ENCODE measurements at places on chromosomes 7 and 10.

- DNase-seq = no peak
These were observed 29.4 kb downstream of the WIPF3 start for GRCh38 chr7:29835718-29836117.

DNA sequence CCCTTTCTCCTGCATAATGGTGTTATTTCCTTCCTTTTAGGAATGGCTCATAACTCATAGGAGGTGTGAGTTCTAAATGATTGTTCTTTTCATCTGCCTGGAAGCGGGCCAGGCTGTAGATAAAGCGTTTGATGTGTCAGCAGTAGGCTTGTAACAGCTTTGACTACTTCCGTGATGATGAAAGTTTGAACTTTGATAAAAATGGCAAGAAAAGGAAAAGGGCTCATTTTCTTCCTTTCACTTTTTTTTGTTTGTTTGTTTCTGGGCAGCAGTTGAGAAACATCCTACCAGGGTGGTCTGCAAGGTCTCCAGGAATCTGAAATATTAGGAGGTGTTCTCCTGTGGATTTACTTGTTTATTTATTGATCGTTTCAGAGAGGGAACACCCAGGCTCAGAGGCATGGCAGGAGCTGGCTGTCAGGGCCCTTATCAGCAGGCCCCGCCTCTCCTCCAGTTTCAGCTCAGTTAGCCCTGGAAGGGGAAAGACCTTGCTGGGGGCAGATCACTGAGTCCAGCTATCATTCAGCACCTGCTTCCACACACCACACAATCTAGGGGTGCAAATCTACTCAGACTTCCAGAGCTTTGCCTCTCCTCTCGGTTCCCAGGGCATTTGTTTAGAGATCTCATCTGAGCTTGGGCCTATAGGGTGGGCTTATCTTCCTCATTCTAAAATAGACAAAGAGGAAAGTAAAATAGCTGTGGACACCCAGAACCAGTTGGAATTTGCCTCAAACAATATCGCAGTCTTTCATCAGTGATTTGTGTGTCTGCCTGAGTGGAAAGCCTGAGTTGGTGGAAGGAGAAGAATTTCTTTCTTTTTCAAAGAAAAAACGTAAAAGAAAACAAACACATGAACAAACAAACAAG is 130.9 kb downstream of the BMPER start:
- no peak for DNase-seq

DNA sequence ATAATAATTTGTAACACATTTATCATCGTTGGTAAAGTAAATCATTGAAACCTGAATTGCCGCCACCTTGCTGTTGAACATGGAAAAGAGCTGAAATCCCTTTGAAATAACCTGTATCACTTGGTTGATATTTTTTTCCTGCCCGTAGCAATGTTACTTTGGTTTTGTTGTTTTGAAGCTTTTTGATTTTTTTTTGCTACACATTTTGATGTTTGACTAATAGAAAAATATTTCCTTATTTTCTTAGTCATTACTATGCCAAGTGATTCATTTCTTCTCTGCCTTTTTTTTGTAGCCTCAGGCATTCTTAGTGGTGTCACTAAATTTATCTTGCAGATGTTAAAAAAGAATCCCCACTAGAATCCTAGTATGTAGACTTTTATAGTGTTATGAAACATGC is 235.1 kb upstream of the MEOX2 start:
- DNase-seq = peak; percentile 79

DNA sequence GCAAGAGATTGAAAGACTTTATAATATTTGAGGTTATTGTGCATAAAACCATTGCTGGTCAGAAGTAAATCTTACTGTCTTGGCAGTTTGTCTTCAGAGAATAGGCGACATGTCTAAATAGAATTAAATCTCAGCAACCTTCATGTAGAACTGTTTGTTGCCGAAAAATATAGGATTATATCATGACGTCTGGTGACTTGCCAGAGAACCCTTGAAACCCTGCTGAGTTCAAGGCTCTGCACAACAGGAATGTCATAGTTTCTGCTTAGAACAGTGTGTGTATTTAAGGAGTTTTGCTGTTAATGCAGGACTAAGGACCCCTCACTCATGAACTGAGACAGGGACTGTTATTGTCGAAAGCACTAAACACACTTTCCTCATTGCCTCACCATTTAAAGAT is 206.4 kb upstream of the ETV1 start:
- no peak for DNase-seq

- DNase-seq = no peak
These were observed 26.7 kb upstream of the MKI67 start for GRCh38 chr10:128152741-128153580.

DNA sequence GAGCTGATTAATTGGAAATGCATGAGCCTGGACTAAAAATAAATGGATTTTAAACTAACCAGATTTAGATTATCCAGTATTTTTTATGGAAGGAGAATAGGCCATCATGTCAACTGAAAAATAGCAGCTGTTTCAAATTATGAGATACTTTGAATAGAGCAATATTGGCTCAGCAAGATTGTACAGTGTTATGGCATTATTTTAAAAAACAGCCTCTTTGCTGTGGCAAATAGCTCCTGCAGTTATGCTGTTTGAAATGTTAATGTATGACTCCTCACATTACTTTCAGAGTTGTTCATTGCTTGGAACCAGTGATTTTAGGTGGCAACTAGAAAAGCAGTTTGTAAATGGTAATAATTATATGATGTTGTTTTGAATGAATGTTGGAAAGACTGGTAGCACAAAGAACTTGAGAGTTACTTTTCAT is 244.5 kb downstream of the KIAA1217 start:
- no peak for DNase-seq

- peak; percentile 24 for DNase-seq
These were observed 249.2 kb upstream of the HABP2 start for GRCh38 chr10:113303544-113304146.

GRCh38 chr10:52649511-52649910 is 123.1 kb downstream of the MBL2 start:
- DNase-seq = no peak

DNA sequence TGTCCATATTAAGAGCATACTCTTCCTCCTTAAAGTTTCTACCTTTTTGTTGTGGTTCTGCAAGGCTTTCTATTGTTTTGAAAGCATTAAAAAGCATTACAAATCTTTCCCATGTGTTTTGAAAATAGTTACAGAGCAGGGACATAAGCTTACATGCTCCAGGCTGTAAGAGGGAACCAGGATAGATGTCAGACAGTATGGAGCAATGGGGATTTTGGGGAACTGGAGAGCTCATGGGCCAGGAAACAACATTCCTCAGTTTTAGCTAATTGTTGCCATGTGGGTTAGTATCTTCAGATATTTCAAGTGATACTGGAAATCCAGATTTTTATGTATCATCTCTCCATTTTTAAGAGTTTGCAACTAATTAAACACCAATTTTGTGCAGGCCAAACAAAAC is 3.5 kb downstream of the MDFIC start:
- DNase-seq = no peak

DNA sequence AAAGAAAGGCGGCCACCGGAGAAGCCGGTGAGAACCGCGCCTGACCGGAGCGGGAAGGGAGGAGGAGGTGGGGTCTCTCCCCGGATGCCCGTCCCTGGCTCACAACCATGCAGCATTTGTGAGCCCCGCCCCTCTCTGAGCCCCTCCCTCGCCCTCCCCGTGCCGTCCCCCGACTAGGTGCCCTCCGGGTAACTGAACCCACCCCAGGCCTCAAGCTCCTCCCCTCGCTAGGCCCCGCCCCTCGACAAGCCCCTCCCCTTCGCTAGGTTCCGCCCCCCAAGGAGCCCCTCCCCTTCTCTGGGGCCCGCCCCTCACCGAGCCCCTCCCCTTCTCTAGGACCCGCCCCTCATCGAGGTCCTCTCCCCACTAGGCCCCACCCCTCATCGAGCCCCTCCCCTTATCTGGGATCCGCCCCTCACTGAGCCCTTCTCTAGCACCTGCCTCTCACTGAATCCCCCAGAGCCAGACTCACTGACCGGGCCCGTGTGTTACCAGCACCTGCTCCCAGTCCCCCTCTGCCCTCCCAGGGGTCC is 42.2 kb upstream of the HSPB1 start:
- DNase-seq = peak; percentile 33

DNA sequence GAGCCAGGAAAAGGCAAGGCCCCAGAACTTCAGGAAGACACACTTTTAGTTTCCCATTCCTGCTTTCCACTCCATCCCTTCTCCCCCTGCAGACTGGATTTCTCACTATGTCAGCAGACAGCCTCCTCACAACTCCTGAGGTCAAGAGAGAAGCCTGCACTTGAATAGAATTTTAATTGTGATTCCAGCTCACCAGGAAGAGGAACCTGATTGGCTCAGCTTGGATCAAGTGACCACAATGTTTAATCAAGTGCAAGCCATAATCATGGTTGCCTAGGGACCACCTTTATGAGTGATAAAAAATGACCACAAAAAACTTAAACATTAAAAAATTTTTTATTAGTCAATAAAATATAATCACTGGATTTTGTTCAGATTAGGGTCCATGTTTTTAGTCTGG is 244.7 kb upstream of the RHOBTB1 start:
- no peak for DNase-seq

DNA sequence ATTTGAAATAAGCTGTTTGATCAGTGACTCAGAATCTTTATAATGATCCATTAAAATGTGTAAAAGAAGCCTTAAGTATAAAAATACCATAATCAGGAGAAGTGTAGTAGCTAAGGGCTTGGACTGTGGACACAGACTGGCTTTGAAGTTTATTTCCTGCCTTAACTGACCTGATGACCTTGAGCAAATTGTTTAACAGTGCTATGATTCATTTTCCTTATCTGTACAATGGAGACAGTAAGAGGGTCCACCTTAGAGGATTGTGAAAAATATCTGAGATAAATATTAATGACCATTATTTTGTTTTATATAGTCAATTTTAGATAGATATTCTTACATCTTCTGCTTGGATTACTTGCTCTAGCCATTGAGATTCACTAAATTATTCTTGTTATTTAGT is 13.3 kb upstream of the RPA3 start:
- no peak for DNase-seq

DNA sequence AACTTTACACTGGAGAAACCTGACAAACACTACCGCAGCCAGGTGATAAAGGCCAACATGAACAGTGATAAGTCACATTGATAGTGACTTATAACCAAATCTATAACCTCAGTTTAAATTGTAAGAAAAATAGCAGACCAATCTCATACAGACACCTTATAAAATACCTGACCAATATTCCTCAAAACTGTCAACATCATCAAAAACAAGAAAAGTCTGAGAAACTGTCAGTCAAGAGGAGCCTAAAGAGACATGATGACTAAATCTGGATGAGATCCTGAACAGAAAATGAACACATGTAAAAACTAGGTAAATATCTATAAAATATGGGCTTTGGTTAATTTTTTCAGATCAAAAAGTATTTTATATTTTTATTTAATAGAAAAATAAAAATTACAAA is 233.3 kb downstream of the HPSE2 start:
- no peak for DNase-seq

DNA sequence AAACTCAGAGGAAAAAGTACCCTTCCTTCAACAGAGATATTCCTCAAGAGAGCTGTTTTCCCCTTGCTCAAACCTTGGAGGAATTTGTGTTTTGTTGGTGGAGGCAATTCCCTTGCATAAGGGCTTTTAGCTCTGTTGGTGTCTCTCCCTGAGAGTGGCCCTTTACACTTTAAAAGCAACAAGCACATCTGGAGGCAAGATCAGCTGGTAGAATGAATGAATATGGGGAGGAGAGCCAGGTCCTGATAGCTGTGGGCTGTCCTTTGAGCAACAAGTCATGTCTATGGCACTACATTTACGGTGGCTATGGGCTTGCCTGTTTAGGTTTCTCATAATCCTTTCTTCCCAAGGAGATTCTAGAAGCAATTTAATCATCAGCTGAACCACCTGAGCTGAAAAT is 384.0 kb downstream of the SORCS3 start:
- no peak for DNase-seq

- DNase-seq = no peak
These were observed 24.7 kb downstream of the GHRHR start for GRCh38 chr7:30988351-30989005.

DNA sequence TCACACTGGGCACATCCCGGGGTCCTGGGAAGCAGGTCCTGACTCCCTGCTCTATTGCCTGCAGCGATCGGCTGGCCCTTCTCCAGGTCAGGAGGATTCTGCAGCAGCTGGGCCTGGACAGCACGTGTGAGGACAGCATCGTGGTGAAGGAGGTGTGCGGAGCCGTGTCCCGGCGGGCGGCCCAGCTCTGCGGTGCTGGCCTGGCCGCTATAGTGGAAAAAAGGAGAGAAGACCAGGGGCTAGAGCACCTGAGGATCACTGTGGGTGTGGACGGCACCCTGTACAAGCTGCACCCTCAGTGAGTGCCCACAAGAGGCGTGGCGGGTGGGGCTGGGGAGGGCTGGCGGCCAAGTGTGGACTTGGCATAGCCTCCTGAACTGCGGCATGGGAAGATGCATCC is 12.8 kb upstream of the HK1 start:
- no peak for DNase-seq

GRCh38 chr10:96369890-96370583 is 11.2 kb upstream of the OPALIN start:
- DNase-seq = no peak

GRCh38 chr10:43110338-43111071 is 27.7 kb upstream of the CSGALNACT2 start:
- DNase-seq = peak; percentile 66

- no peak for DNase-seq
These were observed 776.4 kb downstream of the TYW1 start for GRCh38 chr7:67773081-67773480.

DNA sequence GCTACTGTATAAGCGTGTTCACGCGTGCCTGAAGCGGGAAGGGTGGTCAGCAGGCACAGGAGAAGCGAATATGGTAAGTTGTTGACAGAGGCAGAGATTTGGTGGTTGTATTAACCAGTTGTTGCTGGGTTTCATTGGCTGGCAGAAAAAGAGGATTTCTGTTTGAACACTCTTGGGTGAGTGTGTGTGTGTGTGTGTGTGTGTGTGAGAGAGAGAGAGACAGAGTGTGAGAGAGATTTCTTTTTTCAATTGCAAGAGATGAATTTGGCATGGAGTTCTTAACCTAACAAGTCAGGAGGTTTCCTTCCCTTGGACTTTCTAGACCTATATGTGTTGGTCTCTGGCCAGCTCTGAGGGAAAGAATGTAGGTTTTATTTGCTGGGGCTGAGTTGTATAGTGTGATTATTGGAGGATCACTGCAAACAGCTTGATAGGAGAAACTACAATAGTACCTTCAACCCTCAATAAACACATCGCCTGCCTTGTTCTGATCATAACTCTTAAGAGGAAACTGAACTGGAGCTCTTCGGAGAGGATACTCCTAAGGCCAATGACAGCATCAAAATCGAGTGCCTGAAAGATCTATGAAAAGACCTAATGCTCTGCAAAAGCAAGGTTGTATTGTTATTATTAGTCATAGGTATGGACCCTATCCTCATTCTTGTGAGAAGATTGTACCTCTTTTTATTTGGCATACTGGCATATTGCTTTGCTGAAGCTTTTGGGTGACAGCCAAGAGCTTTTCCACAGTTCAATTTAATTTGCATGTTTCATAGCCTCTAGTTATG is 1.2 kb downstream of the MCU start:
- peak; percentile 50 for DNase-seq

DNA sequence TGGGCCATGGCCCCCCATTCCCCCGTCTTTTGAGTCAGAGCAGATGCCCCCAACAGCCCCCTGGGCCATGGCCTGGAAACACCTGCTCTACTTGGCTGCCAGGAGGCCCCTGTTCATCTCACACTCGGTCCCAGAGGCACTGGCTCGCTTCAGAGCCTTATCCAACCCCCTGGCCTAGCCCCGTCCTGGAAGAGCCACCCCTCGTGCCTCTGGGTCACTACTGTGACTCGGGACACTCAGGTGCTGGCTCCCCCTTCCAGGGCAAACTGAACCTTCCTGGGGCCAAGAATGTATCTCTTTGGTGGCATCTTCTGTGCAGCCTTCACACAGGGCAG is 7.0 kb downstream of the POLR2J start:
- no peak for DNase-seq

Data from EL (cell line).